ENCODE measurements at places on chromosomes 16 and 17.

GRCh38 chr16:83574388-83574787 lies 233.4 kb upstream of the HSBP1 start:
- no peak for DNase-seq

DNA sequence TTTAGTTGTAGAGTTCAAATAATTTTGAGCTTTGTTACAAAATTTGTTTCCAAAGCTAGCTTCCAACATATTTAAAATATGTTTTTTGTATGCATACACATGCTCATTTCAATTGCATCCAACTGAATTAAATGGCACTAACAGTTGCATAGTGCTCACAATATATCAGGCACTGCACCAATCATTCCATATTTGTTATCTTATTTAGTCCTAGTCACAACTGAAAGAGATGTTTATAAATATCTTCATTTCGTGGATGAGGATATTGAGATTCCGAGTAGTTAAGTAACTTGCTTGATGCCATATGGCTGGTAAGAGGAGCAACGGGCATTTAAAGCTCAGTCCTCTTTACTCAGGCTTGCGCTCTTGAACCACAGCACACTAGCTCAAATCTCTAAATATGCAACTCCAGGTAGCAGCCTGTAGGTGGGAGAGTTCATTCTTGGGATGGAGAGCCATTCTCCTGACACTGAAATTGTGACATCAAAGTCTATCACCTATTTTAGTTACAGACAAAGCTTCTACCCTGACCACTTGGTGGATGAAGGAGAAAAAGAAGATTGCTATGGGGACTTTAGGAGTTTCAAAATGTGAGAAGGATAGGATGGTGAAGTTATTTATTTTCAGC lies 118.0 kb upstream of the CA10 start:
- no peak for DNase-seq

GRCh38 chr16:80742331-80742730 lies 62.1 kb downstream of the CDYL2 start:
- DNase-seq = no peak

DNA sequence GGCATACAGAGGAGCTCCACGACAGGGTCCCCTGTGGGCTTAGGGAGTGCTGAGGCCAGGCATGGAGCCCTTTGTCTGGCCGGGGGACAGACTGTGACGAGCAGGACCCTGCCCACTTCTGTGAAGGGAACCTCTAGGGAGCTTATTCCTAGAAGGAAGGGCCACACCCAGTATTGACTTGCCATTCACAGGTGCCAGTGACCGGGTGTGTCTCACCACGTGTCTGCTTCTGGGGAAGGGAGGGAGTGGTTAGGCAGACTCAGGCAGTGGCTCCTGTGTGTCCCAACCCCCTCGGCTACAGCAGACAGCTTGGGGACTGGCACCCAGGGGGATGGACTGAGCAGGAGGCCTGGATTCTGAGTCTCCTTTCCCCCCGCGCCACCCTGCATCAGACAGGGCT lies 57.2 kb downstream of the SOCS1 start:
- no peak for DNase-seq

GRCh38 chr17:36768394-36768793 lies 167.0 kb downstream of the MRM1 start:
- no peak for DNase-seq
